Left hindlimb (tissue), 1 donor: ENCODE measurements at places on chromosomes 2 and 18.

DNA sequence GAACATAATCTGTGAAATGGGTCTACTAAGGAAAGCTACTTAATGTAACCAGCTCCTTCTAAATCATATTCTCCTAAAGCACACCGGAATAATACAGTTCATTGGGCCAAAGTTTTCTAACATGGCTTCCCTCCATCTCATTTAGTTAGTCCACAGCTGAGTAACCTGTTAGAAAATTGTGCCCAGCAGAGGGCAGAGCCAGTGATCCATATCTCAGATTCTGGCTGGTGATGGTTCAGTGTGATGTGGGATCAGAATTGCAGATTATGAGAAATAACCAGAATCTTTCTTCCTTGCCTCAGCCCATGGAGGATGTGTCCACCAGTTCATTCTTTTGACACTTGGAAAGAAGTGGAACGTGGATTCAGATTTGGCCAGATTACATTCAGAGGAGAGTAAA, 9.4 kb upstream of the CTLA4 start:
- DNase-seq = no peak

DNA sequence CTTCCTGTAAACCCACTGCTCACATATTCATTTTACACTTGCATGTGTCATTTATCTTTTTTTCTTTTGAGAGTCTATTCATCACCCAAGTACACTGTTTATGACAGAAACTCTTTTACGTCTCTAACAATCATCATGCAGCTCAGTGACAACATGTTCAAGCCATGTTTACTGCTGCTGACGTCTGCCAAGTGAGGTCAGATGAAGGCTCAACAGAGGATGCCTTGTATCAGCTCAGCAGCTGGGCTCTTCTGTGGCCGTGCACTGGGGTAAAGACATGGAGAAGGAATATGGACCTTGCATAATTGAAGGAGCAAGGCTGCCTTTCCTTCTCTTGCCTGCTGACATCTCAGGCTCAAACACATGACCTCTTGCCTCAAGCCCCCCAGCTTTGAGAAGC, 99.6 kb downstream of the ADD2 start:
- DNase-seq = no peak

DNA sequence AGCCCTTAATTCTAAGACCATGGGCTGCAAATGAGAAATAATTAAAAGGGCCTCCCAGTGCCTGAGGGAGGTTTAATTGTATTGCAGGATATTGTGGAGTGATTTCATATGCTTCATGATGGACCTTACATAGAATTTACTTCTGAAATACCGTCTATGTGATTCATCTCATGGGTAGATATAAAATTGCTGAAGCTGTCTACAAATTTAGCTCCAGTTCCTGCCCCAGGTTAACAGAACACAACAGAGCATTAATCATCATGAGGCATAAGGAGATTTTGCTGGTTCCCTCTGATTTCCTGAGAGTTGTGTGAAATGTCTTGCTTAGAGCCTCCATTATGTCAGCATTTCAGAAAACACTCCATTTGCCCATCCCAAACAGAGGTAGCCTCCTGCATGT, 770 bp downstream of the UPP2 start:
- no peak for DNase-seq

DNA sequence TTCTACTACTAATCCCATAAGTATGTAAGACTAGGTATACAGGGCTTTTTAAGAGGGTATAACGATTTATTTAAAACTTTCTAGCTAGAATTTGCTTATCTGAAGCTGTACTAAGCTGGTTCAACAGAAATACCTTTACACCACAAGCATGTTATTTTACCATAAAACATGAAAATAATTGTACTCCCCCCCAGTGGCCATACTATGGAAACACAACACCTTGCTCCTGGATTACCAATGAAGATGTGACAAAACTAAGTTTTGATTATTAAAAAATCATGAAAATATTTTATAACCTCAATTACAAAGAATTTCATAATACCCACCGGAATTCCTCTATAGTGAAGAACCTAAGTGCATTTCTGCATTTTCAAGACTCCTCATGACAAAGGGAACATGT, 27.3 kb downstream of the LPIN2 start:
- no peak for DNase-seq

DNA sequence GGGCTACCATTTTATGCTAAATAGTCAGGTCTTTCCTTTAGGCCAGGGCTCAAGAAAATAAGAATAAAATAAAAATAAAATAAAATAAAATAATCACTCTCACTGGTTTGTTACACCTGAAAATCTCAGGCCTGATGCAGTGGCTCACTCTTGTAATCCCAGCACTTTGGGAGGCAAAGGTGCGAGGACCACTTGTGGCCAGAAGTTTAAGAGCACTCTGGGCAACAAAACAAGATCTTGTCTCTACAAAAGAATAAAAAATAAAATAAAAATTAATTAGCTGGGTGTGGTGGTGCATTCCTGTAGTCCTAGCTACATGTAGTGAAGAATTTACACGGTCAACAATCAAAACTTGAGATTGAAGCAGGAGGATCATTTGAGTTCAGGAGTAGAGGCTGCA, 159.4 kb downstream of the NRXN1 start:
- DNase-seq = no peak

- DNase-seq = no peak
Measured at GRCh38 chr2:38039121-38039910, 36.6 kb downstream of the CYP1B1 start.

GRCh38 chr18:8602040-8602439, 7.2 kb upstream of the RAB12 start:
- DNase-seq = no peak

GRCh38 chr18:45386041-45386655, 229.1 kb upstream of the SLC14A2 start:
- peak; percentile 48 for DNase-seq

- DNase-seq = no peak
Measured at GRCh38 chr18:63140038-63140450, 179.5 kb downstream of the BCL2 start.

DNA sequence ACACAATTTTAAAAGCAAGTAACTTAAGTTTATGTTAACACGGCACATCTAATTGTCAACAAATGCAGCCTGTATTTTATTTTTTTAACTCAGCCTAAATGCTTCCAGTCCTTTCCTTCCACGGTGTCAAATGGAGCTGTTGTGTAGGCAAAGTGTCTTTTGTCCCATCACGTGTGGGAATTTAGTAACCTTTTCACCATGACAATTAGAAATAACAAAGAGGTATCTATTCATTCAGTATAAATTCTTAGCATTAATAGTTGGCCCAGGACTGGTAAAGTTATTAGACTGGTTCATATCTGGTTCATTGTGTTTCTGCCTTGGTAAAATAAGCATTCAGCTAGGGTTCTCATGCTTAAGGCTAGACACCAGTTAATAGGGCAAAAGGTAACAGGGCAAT, 47.9 kb downstream of the FRZB start:
- DNase-seq = no peak

GRCh38 chr2:85049236-85049635, 78.3 kb downstream of the KCMF1 start:
- no peak for DNase-seq

DNA sequence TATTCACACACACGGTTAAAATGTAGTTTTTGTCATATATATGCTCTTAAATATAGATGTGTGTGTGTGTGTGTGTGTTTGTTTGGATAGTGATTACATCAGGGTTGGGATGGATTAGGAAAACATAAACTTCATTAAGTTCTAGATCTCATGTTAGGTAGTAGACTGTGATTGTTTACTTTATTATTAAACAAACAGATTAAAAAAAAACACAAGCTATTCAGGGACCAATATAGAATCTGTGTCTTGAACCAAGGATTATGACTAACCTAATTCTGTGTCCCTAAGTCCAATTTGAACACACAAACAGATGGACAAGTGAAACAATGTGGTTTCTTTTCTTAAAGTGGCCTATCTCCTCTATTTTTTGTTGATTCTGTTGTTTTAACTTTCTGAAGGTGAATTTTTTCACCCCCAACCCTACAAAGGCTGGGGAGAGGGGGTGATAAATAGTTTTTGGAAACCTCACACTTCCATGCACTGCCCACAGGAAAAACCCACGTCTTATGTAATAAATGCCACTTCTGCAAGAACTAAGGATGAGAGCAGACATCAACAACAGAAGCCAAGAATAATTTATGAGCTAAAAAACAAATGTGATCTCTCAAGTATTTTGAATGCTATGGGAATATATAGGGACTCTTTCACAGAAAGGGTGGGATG, 40.7 kb downstream of the IL1R2 start:
- no peak for DNase-seq

DNA sequence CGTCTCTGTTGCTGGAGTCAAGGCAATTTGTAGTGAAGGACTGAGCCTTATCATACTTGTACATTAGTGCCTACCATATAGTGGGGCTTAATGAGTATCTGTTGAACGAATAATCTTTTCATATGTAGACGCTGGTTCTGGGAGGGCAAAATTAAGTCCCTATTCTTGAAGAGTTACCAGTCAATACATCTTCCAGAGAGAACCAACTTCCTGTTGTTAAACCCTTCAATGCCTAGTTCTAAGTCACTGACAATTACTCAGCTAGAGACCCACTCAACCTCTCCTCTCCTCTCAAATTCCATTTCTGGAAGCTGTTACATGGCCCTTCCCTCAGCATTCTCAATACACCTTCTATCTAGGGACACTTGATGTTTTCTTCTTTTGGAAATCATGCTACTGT, 1.1 kb upstream of the MOB4 start:
- no peak for DNase-seq

GRCh38 chr18:10081492-10081891, 167.7 kb downstream of the VAPA start:
- no peak for DNase-seq

DNA sequence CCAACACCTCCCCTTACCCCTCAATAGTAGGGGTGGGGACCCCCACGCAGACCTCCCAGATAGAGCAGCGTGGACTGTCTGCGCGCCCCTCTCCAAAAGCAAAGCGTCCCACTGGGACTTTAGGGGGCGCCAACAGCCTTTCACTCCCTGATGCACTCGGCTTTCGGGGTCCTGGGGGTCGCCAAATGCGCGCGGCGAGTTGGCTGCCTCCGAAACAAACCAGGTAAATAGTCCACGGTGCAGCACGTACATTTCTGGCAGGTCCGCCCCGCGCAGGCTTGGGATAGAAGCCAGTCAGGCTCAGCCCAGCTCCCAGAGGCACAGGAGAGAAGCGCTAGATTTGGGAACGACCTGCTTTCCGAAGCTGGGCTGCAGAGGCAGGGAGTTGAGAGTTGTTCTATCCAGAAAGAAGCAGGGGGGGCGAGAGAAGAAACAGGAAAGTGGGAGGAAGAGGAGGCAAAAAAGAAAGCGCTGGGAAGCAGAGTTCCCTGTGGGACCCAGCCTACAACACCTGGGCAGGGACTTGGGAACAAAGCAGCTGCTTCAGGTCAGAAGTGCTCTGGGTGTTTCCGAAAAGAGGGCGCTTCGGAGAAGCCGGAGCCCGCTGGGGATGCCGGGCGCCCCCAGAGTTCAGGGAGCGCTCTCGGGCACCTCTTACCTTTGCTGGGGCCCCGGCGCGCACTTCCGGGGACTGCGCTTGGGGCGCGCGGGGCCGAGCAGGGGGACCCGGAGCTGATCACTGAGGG, 544 bp downstream of the EVA1A start:
- peak; percentile 48 for DNase-seq
